IPS DF 6.9 (cell line): ENCODE measurements at places on chromosomes 7 and 10.

- DNase-seq = no peak
Measured at GRCh38 chr7:150860978-150861295, 8.6 kb downstream of the AOC1 start.

DNA sequence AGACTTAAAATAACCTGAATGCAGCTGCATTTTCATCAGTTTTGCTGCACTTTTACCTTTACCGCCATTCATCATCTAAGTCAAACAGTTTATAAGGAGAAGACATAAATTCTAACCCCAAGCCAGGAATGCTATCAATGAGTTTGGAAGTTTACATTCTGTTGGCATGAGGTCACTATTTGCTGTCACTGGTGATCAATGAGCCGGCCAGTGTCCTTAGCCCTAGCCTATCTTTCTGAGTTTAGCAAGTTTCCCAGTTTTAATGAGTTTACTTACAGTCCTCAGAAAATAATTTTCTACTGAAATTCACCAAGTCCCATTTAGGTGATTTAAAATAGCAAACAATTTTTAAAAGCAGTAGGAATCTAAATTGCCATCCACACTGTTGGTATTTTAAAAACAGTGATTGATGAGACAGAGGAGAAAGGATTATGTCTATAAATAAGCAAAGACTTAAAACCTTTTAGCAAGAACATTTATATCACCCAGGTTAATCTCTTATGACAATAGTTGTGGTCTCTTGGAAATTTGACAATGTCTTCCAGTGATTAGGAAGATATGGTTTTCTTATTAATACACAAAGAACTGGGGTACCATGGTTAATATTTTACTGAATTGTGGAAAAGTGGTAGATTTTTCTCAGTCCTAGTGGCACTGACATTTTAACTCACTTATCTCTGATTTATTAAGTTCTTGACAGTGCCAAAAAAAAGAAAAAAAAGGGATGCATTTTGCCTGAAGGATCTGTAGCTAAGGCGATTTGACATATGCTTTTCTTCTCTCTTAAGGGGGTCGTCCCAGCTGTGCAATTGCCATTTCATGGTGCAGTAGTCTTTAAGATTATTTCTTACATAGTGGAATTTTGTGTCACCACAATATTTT lies 443.4 kb upstream of the ANKRD30A start:
- DNase-seq = no peak

- no peak for DNase-seq
Measured at GRCh38 chr10:28298951-28299350, 3.9 kb downstream of the MPP7 start.

DNA sequence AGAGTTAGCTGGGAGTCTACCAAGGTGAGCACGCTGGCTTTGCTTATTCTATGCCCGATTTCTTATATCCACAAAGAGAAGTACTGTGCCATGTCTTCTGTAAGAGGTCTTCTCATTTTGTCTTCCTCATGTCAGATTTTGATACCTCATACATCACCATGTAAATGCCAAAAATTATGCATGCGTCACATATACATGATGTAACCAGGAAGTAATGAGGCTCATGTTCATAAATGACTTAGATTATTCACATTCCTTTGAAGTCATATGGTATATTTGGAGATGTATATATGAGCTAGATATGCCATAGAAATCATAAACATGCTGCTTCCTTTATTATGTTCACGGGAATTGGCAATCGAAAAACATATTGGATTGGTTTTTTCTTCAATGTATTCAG lies 97.7 kb upstream of the CELF2 start:
- DNase-seq = no peak

GRCh38 chr10:63457594-63457993 lies 8.2 kb downstream of the JMJD1C start:
- DNase-seq = no peak

DNA sequence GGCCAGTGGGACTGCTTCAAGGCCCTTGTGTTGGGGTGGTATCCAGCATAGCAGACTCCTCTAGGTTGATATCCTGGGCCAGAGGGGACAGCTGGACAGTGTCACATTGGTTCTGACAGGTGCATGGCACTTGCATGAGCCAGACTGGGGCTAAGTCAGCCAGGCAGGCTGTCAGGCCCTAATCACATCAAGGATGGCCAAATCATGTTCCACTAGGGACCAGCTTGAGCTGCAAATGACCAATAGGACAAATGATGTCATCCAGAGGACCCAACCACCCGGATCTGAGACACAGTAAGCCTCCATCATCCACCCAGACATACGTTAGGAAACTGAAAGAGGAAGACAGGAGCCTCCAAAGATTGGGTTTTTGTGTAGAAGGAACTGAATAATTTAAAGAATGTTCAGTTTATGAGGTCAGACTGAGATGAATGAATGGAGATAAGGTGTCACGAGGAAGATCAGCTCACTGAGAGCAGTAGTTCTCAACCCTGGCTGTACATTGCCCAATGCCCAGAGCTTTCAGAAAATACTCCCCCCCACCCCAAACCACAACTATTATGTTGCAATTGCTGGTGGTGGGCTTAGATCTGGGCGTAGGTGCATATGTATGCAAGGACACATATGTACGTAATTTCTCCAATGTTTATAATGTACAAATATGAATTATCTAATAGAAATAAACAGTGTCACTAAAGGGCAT lies 75.2 kb upstream of the INHBA start:
- no peak for DNase-seq

- DNase-seq = no peak
Measured at GRCh38 chr7:66696774-66697191, 43.8 kb upstream of the RABGEF1 start.

DNA sequence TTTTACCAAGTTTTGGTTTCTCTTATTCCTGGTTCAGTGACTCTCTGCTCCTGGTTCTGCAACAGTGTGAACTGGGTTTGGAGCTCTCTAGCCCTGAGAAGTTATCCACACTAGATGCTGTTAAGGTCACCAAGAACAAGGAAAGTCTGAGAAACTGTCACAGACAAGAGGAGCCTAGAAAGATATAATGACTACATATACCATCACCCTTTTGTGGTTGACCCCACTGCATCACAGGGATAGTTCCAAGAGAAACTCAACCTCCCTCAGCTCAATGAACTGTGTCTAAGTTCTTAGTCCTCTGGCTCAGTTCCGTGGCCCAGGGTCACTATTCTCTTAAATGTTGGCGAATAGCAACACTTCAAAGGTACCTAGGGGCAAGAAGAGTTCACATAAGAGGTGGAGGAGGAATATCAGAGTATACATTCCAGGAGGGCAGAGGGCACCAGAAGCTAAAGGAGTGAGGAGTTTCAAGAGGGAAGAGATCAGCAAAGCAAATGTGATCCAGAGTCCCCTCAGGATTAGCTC lies 171.5 kb downstream of the BUB3 start:
- DNase-seq = no peak

- no peak for DNase-seq
Measured at GRCh38 chr7:195010-195829, 2.8 kb downstream of the FAM20C start.

- no peak for DNase-seq
Measured at GRCh38 chr7:17120756-17121155, 177.7 kb upstream of the AHR start.

- no peak for DNase-seq
Measured at GRCh38 chr7:128398016-128398840, 11.6 kb downstream of the IMPDH1 start.

DNA sequence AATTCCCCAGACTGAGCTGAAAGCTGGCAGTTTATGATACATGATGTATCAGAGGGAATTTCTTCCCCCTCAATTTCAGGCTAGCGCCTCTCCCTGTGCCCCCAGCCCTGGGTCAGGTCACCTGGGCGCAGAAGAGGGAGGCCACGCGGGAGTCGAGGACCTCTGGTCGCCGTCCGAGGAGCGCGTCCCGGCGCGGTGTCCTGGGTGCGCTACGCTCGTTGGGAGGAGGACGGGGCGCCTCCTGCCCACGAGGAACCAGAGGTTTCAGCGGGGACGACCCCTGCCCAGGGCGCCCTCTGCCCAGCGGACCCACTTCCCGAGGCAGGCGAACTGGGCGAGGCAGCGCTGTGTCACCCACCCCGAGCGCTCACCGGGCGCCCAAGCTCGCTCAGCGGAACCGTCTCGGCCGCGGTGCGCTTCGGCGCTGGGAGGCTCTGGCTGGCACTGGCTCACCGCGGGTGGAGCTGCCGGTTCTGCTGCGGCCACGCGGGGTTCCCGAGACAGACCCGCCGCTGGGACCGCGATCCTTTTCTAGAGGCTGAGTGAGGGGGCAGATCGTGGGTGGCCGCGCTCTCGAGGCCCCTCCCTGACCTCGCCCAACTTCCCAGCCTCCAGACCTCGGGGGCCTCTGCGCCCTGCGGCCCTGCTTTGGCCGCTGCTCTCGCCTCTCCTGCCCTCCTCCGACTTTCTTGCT lies at the start of gene FAM237B:
Gene FAM237B, minus strand, starts transcription at position 504 of the 694 bp plus-strand sequence. CDS start 1,556 bp downstream, outside the sequence.
- no peak for DNase-seq

- DNase-seq = no peak
Measured at GRCh38 chr10:88092973-88093372, 229.5 kb downstream of the PTEN start.

- DNase-seq = no peak
Measured at GRCh38 chr7:41065663-41066062, 637.2 kb downstream of the INHBA start.

DNA sequence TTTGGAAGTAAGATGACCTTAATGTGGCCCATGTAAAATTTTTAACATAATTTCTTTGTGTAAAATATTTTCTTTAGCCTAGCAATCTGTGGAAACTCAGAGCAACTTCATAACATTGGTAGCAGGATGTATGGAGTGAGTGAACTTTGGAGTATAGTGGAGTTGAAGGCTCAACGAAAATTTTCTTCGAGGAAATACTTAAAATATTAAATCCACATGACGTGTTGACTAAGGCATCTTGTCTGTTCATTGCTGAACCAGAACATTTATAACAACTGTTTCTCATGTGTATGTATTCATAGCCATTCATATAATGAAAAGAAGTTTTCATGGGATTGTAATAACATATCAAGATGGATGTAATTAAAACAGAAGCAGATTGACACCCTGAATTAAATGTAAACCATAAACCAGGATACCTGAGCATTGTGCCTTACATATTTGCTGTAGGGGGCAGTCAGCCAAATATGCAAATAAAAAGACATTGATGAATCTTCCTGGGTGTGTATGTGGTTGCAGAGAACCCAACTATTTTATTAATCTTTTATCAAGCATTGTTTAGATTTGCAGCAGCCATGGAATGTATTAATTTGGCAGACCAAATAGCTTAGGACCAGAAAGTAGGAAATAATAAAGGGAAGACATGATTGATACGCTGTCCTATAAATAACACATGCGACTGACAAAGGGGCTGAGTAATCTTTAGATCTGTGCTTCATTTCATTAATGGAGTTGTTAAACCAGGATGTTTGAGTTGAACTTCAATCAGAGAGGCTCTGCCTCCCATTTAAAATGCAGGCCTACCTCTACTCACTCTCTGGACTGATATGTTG lies 11.5 kb downstream of the AUTS2 start:
- DNase-seq = no peak

GRCh38 chr10:12966067-12966466 lies 35.4 kb downstream of the CCDC3 start:
- DNase-seq = no peak

GRCh38 chr7:138608275-138608674 lies 92.9 kb downstream of the SVOPL start:
- DNase-seq = no peak

DNA sequence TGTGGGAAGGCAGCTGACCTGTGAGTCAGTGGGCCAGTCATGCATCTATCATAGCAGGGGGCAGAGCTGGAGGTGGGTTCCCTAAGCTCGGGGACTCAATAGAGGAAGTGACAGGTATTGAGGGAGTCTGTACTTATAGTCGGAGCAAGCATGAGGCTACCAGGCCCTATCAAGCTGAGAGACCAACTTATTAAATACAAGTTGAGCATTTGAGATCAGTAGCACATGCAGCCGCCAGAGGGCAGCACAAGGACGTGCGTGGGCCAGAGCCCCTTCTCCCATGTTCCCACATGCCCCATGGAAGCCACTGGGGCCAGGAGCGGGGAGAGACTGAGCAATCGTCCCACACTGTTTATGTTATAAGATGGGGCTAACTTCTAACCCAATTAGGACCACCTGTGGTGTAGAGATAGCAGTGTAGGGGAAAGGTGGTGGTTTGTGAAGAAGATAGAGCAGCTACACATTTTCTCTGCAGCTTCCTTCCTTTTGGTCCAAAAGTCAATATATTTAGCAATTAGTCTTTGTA lies 13.0 kb upstream of the STK31 start:
- DNase-seq = peak; percentile 67

- DNase-seq = no peak
Measured at GRCh38 chr10:107653832-107654287, 489.4 kb upstream of the SORCS1 start.

DNA sequence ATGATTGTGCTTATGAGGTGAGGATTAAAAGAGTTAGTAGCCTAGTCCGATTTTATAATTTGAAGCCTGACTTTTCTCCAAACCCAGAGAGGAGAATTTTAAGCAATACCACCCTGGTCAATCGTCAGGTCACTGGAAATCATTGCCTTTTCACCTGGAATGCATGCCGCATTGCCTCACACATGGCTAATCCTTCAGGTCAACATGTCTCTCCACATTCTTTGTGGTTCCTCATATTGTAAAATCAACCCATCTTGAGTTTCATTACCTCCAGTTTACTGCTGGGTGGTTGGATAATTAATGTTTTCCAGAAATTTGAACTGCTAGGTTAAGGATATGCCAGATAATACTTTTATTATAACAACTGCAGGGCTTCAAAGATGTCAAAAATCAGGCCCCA lies 55.6 kb upstream of the SEMA3E start:
- DNase-seq = no peak

GRCh38 chr10:78559661-78560340 lies 509.0 kb upstream of the ZMIZ1 start:
- DNase-seq = no peak

- DNase-seq = peak; percentile 76
Measured at GRCh38 chr10:77889277-77889903, 37.2 kb downstream of the DLG5 start.

DNA sequence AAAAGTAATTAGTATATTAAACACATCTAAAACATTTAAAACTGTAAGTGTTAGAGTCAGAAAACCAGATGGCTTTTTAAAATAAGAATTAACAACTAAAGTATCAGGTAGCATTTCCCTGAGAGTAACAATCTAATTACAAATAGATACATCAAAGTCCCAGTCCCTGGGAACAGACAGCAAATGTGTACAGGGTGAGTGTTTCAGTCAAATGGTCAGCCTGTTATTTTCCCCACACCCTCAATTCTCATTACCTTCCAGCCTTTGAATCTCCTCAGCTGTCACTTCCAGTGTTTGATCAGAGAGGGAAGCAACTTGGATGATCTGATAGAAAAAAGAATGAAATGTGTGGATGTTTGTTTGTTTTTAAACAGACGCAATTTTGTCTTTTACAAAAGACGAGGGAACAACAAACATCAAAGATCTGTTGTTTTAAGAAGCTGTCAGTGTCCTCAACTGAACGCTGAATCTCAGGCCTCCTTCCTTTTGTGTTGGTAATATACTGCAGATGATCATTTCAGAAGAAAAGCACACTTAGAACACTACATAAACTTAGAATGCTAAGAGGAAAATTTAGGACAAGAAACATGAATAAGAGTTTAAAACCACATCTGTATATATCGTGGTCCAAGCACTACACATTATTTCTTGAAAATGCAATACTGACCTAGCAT lies 29.8 kb downstream of the CEP41 start:
- no peak for DNase-seq
